NCI-H1417 (cell line): ENCODE measurements at places on chromosomes 7 and 10.

DNA sequence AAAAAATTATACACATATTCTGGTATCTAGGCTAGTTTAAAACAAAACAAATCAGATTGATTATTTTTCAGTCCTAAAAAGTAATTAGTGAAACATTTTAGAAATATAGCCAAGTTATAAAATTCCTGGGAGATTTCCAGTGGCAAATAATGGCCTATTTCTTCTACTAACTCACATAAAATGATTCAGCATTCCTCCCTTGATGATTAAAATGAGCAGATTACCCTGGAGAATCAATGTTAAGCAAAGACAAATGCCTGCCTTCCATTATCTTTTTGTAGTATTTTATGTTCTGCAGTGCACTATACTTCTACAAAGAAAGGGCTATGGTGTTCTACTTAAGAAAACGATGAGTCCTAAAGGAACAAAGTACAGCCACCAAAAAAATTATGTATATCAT lies 53.6 kb downstream of the PARD3 start:
- DNase-seq: no peak

DNA sequence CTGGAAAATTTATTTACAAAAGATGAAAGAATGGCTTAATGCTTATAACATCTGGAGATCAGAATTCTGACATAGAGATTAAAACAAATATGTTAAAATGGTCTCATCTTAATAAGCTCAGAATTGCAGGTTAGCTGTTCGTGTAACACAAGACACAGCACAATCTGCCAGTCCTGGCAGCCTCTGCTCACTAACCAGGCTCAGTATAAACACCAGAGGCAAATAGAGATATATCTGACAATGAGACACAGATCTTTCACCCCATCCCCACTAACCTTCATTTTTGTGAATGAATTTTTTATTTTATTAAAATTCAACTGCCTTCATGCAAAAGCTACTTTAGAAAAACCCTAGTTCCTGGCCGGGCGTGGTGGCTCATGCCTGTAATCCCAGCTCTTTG lies 51.8 kb downstream of the RELN start:
- no peak for DNase-seq

- no peak for DNase-seq
These were observed 127.2 kb downstream of the TEX36 start for GRCh38 chr10:125555743-125556142.

DNA sequence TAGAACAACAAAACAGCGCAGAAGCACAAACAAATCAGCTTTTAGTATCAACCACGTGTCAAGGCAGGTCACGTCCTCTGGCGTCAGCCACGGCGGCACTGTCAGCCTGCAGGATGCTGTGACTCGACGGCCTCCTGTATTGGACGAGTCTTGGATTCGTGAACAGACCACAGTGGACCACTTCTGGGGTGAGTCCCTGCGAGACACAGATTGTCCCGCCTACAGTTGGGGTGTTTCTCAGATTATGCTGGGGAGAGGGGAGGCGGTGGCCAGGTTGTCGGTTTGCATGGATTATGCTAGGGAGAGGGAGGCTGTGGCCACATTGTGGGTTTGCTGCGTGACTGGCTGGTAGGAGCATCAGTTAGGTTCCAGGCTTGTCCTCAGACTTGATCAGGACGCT lies 9.7 kb downstream of the SUN1 start:
- no peak for DNase-seq

DNA sequence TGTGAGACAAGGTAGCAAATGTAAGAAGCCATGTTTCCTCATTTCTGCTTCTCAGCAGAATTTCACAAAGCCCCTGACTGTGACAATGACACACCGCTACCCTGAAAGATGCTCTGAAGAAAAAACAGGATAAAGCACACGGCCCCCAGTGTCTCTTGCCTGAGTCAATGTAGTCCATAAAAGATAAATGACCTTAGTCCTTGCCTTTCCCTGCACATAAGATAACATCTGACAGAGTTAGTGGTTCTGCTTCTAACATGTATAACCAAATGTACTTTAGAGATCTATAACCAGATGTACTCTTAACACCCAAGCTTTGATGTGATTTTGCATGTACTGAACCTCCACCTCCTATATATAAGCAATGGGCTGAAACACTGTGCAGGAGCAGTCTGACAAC lies 3.0 kb upstream of the SND1 start:
- no peak for DNase-seq

DNA sequence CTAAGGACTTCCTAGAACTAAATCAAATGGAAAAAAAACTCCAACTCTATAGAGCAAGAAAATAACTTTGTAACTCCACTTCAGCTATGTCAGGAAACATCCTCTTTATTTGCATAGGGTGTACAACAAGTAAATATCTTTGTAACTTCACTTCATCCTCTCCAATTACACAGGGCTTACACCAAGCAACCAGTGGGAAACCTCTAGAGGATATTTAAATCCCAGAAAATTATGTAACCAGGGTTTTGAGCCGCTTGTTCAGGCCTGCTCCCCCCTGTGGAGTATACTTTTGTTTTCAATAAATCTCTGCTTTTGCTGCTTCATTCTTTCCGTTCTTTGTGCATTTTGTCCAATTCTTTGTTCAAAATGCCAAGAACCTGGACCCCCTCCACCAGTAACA lies 22.2 kb downstream of the LIPJ start:
- no peak for DNase-seq

DNA sequence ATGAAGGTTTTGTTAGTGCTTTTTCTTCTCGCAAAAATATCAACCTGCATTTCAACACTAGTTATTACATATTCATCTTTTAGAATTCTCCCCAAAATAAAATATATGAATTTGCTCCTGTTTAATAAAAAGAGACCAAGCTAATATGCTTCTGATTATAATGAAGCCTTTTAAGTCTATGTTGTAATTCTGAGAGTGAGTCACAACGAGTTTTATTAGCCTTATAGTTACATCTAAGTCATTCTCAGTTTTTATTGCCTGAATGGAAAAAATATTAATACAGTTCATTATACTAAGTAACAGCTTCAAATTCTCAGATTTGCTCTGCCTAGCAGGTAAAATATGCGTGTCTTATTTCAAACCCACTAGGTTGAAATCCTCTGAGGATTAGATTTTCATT lies 152.4 kb upstream of the CELF2 start:
- DNase-seq: no peak

GRCh38 chr10:119268871-119269506 lies 61.6 kb downstream of the GRK5 start:
- no peak for DNase-seq
